Endothelial cell (in vitro differentiated cells): ENCODE measurements at places on chromosomes 7 and 10.

- no peak for DNase-seq
These were observed 10.7 kb downstream of the AMZ1 start for GRCh38 chr7:2698581-2699288.

DNA sequence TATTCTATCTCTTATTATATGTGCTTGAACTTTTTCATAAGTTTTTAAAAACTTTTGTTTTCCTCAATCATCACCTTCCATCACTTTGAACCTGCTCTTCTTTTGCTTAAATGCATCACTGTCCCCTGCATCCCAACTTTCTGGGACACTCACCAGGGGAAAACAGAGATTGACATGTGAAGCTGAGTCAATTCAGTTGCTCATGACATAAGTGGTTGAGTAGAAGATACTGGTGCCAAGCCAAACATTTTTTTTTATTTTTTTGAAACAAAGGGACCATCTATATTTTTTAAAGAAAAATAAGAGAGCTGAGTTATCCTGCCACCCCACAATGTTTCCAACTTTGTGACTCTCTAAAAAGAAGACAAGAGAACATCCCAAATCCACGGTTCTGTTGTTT lies 61.8 kb upstream of the AHR start:
- no peak for DNase-seq

GRCh38 chr10:69405221-69405620 lies 11.5 kb downstream of the TACR2 start:
- no peak for DNase-seq

DNA sequence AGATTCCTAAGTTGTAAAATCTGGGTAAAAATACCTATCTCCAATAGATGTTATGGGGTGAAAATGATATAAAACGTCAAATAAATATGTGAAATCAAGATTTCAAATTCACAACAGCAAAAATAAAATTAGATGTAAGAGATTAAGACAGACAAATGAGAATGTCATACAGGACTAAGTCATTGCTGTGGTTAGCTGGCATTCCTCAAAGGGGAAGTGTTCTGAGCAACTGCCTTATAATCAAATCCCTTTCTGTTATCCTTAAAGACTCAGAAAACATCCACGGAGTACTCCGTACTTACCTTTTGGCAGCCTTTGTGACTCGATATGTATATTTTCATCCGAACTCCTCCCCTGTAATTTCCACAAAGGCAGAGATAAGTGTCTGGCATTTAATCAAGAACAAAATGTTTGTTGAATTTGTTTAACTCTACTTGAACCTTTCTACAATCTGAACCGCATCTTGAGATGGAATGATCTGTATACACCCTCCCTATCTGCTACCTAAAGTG lies 559.6 kb downstream of the GATA3 start:
- no peak for DNase-seq

GRCh38 chr7:6546498-6547251 lies 4.6 kb downstream of the GRID2IP start:
- no peak for DNase-seq

GRCh38 chr10:14385596-14386593 lies 55.2 kb upstream of the FRMD4A start:
- no peak for DNase-seq
